ENCODE measurements at places on chromosomes 3 and 15. TPM values are rescaled to one million over a fixed set of nuclear protein-coding genes. Genes with fewer than 3 reads are reported as not detected.

- no peak for DNase-seq
Observed at GRCh38 chr3:143658861-143659260, 189.4 kb downstream of the SLC9A9 start.

GRCh38 chr3:18297126-18297525 is 128.0 kb downstream of the SATB1 start:
- DNase-seq, result no peak

SST gene
- total RNA-seq, result not detected

DNA sequence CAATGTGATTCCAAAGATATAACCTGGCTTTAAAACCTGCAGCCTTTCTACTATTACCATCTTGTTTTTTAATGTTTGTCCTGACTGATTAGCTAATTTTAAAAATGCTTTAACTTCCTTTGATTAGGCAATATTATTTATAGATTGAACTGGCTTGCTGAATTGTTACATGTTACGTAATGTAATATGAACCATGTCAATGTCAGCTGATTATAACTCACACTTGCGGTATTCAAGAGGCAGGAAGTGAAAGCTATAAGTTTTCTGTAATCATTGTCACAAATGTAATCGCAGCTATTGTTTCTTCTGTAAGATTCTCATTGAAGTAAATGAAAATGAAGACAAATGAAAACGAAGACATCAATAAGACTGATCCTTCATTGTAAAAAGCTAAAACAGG is 146.8 kb downstream of the ROBO2 start:
- peak; percentile 12 for DNase-seq

PTX3 gene
- total RNA-seq, result 217 TPM

GRCh38 chr3:99678023-99678422 is 39.6 kb downstream of the COL8A1 start:
- DNase-seq, result peak; percentile 77

GRCh38 chr3:10798600-10799367 is 17.2 kb upstream of the SLC6A11 start:
- DNase-seq, result peak; percentile 12

LXN gene
- total RNA-seq, result 3.4 TPM

GRCh38 chr3:127772827-127773751 is 49.2 kb downstream of the MGLL start:
- DNase-seq, result no peak

MORC1 gene
- total RNA-seq, result not detected

TRPM7 gene
- 35.5 TPM for total RNA-seq

ELL3 gene
- total RNA-seq, result 0.61 TPM

DNA sequence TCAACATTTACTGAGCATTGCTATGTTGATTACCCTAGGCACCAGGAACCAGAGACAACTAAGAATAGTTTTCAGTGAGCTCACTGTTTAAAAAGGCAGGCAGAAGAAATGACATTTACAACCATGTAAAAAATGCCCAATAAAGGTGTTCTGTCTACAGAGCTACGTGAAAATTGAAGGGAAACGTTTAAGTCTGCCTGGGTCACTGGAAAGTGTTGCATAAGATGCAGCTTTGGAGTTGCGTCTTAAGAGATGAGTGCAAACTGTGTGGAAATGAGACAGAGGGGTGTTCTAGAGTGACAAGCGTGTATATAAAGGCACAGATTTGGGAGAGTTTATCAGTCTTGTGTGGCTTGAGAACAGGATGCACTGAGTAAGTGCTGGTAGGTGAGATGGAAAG is 278.7 kb upstream of the GOLGA6L4 start:
- DNase-seq, result no peak
